Epithelial cell of proximal tubule (primary cell): ENCODE measurements at places on chromosomes 2 and 18.

DNA sequence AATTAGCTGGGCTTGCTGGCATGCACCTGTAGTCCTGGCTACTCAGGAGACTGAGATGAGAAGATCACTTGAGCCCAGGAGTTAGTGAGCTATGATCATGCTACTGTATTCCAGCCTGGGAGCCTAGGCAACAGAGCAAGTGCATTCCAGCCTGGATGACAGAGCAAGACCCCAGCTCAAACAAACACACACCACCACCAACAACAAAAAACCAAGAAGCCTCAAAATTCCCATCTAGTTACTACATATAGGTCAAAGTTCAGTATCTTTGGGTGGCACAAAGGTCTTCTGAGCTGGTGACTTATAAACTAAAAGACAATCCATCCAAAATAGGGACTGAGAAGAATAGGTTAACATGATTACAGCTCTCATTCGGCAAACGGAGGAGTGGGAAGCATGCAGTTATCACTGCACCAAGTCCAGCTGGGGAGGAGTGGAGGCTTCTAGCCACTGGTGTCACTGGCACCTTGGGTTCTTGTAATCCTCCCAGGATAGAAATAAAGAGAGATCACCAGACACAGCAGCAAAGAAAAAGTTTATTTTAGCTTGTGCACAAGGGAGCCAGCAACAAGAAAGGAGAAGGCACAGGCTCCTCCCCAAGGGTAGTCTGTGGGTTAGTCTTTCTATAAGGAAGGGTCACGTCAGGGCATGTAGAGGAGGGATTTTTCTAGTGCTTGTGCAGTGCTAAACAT is 57.4 kb downstream of the SH2D6 start:
- no peak for DNase-seq

- DNase-seq = no peak
Measured at GRCh38 chr2:205868053-205868452, 185.8 kb downstream of the NRP2 start.

- DNase-seq = peak; percentile 88
Measured at GRCh38 chr2:69734035-69734611, 7.8 kb upstream of the ANXA4 start.

DNA sequence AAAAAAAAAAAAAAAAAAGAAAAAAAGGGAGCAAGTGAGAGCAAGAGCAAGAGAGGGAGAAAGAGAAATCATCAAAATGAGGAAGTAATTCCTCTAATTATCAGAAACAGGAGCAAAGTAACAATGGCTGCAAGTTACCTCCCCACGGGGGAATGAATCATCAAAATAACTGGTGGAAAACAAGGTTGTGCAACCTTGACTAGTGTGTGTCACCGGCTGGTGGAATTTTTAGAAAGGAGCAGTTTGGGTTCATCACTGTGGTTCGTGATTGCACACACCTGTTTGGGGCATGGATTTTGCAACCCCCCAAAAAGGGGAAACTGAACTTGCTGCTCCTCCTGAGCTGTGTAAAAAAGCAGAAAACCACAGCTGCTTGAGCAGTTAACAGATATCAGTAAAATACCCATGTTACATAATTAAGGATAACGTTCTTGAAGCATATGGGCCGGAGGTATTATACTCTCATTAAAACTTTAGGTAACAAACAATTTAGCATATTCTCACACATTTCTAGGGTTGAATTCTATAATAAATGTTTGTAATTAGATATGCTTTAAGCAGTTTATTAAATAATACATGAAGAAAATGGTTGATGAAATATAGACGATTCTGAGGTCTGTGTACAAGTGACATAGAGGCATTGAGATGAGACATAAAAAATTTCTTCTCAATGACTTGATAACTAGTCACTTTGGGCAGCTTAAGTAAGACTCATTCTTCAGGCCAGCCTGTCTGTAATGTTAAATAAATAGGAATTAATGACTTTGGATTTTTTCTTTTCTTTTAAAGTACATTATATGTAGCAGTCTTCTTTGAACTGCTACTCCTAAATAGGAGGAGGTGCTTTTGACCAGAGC is 184.2 kb upstream of the ZEB2 start:
- peak; percentile 88 for DNase-seq

- no peak for DNase-seq
Measured at GRCh38 chr2:105130546-105130945, 92.7 kb downstream of the MRPS9 start.

DNA sequence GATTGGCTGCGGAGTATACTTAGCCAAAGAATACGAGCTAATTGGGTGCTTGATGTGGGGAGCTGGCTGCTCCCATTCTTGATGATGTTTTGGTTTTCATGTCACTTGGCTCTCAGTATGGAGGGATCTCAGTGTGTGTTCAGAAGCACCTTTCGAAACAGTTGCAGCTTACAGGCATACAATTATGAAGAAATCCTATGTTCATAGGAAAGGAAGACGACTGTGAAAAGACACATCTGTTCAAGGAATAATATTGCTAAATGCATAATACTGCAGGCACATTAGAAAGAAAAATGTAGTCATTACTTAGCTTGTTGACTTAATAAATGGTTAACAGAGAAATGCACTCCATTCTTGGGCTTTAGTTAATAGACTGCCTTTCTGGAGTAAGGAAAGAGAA is 4.1 kb downstream of the LRRC30 start:
- no peak for DNase-seq

- DNase-seq = no peak
Measured at GRCh38 chr2:142605421-142605820, 272.0 kb upstream of the KYNU start.

- no peak for DNase-seq
Measured at GRCh38 chr2:47457268-47457667, 54.3 kb downstream of the MSH2 start.

GRCh38 chr18:23816740-23817139 is 127.5 kb downstream of the LAMA3 start:
- DNase-seq = no peak

- peak; percentile 81 for DNase-seq
Measured at GRCh38 chr2:69816923-69817542, 12.4 kb upstream of the GMCL1 start.

DNA sequence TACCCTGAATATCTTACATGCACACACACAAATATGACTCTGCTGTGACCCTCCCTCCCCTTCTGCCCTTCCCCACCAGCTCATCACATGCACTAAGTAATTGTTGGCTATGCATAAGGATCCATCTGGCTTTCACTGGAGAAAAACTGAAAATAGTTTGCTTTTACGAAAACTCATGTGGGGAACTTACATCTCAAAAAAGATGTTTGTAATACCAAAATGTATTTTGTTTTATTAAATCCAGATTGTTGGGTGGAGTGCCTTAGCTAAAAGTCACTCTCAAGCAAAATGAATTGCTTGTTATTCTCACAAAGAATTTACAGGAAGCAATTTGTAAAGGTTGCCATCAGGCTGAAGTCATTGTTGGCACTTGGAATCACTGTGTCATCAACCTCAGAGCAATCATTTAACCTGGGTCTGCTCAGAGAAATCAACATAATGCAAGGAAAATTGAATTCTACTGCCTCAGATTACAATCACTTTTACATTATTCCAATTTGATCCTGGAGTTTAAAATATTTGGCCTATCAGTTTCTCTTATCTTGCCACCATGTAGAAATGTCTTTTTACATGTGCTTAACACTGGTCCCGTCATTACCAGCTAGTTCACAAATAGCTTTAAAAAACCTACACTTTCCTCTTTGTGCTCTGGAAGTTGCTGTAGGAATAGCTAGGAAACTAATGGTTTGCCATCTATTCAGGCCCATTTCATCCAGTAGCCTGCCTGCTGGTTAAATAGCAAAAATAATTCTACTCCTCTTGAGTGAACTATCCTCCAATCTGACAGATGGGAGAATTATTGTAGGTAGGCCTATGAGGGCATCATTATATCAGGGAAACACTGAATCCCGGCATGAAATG is 90.3 kb upstream of the TMEM17 start:
- peak; percentile 47 for DNase-seq

DNA sequence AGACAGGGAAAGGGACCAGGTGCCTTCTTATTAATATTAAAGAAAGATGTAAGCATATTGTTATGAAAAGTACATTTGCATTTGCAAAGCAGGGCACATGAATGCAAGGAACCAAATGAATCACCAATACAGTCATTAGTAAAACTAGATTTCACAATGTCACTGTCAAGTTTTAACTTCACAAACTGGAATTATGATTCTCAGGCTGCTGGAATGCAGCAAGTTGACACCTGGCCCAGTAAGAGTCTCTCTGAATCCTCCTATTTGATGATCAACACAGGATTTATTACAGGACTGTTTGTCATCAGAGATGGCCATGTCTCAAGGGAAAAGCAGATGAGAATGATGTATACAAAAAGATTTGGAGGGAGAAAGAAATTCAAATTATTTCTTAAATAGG is 72.9 kb upstream of the STK39 start:
- DNase-seq = no peak

DNA sequence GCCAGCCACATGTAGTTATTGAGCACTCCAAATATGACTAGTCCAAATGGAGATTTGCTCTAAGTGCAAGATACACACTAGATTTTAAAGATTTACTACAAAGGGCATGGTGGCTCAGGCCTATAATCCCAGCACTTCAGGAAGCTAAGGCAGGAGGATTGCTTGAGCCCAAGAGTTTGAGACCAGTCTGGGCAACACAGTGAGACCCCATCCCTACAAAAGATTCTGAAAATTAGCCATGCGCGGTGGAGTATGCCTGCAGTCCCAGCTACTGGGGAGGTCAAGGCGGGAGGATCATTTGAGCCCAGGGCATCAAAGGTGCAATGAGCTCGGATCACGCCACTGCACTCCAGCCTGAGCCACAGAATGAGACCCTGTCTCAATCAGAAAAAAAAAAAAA is 93.5 kb upstream of the HNRNPA3 start:
- DNase-seq = no peak

- DNase-seq = no peak
Measured at GRCh38 chr2:12457831-12458230, 258.9 kb upstream of the TRIB2 start.

GRCh38 chr2:40224318-40224717 is 227.6 kb downstream of the SLC8A1 start:
- no peak for DNase-seq

DNA sequence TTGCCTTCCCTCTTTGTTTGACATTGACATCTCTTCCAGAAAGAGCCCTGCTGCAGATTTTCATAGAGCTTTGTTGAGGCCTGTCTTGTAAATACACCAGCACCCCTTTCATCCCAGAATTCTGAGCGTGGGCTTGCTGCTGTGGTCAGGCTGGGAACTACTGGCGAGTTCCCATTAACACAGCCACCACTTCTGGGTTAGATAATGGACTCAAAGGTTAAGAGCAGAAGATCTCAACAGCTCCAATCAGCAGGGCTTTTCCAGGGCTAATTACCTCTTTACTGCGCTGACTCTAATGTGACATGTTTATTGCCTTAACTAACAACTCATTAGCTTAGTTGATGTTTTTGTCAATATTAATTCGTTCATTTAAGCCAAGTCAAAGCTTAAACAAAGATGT is 235.9 kb upstream of the BOD1L2 start:
- DNase-seq = no peak

DNA sequence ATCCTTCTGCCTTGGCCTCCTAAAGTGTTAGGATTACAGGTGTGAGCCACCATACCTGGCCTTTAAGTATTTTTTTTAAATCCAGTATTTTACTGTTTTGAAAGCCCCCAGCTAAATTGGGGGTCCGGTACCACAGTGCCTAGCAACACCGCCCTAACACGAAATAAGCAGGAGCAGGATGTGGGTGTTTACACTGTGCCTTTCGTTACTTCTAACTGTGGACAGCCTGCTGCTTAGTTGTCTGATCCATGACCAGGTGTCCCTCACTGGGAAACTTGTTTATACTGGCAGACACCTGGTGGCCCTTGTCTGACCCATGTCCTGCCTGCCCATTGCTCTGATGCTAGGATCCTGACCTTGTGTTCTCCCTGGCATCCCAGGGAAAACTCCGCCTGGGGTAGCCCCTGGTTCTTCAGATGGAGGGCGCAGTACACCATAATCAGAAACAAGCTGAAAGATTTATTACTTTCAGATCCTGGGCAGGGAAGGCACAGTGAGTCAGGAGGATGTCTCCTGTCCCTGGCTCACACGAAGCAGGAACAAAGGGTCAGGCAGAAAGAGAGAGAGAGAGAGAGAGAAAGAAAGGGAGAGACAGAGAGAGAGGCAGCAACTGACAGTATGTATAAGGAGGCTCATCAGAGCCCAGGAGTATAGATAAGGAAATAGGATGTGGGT is 55.7 kb downstream of the NCAPH start:
- DNase-seq = no peak

GRCh38 chr2:43020296-43020695 is 206.1 kb downstream of the ZFP36L2 start:
- DNase-seq = no peak

DNA sequence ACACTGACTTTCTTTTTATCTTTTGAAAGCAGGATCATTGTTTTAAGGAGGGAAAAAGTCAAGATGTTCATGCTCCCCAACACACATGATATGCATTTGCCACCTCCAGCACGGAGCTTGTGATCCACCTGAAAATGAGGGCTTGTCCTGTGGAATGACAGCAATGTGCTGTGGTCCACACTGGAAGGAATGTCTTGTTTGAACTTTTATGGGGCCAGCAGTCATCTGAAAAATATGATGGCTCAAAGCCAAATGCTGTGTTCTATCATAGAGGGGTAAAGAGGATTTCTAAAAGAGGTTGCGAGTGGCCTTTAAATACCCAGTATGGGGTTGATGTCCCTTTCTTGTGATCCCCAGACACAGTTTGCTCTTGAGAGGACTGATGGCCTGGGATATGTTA is 226.5 kb upstream of the SPRED2 start:
- no peak for DNase-seq

GRCh38 chr2:16713011-16713423 is 47.4 kb upstream of the CYRIA start:
- DNase-seq = no peak

DNA sequence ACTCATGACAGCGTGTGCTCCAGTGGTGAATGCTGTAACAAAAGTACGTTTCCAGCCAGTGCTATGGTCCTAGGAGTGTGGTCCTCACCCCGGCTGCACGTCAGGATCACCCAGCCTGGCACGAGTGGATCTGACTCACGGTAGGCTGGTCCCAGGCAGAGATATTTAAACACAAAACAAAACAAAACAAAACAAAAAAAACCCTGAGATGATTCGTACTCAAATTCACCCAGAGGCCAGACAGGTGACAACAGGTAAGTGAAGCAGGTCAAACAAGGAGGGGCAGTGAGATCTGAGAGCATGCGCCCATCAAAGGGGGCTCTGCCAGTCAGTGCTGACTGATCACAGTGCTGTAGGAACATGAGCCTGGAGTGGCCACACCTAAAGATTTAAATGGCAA is 43.2 kb downstream of the C2orf76 start:
- DNase-seq = no peak

GRCh38 chr18:51068105-51068504 is 38.1 kb downstream of the SMAD4 start:
- no peak for DNase-seq
